ENCODE measurements at places on chromosomes 12 and 14.
A peak's percentile ranks its signal among the peaks of the same experiment; 100 is the strongest.

DNA sequence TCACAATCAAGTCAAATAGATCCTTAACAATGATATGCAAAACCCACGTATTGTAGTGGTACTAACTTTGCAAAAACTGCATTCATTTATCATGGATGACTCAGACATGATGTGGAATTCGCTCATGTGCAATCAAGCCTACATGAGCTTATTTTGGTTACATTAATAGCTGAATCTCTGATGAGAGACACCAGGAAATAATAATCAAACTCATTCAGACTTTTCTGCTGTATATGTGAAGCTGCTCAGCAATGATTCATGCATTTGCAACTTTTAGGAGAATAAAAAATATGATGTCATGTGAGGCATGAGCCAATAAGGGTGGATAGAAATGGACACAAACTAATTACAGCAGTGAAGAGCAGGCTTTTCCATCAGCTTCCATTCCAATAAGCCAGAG is 1075.8 kb upstream of the TMEM132C start:
- DNase-seq: no peak

GRCh38 chr12:101172316-101172715 is 37.7 kb downstream of the SLC5A8 start:
- DNase-seq: peak; percentile 1

GRCh38 chr14:73467800-73468199 is 9.5 kb upstream of the NUMB start:
- peak; percentile 25 for DNase-seq

- DNase-seq: no peak
Observed at GRCh38 chr12:71972441-71973074, 33.9 kb downstream of the TPH2 start.

DNA sequence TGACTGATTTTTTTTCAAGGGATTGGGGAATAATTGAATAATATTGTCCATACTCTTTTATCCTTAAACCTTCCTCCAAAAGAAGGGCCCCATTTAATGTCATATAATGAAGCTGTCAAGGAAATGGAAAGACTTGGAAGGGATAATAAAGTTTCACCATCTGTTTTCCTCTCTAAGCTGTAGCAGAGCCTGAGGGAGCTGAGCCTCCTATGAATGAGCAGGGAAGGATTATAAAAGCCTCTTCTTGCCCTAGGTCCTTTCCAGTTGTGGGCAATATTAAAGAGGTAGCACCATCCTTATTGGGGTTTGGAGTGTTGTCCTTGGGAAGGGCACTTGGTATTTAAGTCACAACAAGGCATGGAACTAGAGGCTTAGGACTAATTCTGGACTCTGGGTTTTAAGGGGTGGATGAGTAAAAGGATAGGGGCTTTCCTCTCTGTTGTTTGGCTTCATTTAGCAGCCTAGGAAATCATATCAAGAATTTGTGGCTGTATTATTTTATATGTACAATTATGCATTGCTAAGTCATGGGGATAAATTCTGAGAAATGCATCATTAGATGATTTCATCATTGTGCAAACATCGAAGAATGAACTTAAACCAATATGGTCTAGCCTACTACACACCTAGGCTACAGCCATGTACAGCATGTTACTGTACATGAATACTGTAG is 408.5 kb upstream of the DCN start:
- no peak for DNase-seq

DNA sequence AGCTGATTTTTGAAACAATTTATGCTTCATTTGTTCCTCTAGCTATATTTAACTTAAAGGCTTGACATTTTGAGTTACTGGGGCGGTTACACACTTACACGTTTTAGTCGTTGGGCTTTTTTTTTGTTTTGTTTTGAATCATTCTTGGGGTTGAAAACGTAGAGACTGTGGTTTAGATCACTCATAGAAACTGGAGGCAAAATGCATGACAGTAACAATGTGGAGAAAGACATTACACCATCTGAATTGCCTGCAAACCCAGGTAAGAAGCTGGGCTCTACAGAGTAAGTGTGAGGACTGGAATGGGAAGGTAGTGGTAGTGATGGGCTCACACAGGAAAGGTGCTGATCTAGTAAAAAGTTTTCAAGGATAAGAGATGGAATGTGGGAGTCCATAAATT is at the start of gene CLEC2D:
Gene CLEC2D, plus strand, starts transcription at position 180 of the 400 bp plus-strand sequence. Its CDS starts 22 bp downstream, at position 202.
- peak; percentile 90 for DNase-seq

GRCh38 chr14:55977392-55978150 is 140.6 kb upstream of the PELI2 start:
- DNase-seq: no peak

GRCh38 chr14:74217672-74218448 is 21.4 kb upstream of the VSX2 start:
- DNase-seq: peak; percentile 64

DNA sequence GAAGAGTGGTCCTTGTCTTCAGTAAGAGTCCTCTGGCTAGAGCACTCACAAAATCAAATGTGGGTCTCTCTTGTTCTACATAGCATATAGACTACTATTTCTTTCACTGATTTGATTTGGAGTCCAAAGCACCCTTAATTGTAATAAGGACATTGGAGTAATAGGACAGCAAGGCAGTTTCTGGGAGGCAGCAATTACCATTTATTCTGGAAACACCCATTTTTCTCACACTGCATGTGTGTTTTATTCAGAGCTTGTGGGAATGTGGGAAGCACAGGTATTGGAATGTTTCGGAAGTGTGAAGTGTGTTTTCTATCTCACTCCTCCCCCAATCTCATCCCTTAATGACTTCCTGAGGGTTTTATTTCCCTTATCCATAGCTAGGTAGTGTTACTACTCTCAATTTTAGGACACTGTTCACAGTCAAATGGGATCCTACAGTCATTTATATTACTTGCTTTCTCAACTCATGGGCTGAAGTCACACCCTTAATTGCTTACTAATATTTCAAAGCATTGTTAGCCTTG is 20.2 kb downstream of the PCBP2 start:
- no peak for DNase-seq

GRCh38 chr14:54889919-54890318 is 12.7 kb downstream of the GCH1 start:
- DNase-seq: no peak

DNA sequence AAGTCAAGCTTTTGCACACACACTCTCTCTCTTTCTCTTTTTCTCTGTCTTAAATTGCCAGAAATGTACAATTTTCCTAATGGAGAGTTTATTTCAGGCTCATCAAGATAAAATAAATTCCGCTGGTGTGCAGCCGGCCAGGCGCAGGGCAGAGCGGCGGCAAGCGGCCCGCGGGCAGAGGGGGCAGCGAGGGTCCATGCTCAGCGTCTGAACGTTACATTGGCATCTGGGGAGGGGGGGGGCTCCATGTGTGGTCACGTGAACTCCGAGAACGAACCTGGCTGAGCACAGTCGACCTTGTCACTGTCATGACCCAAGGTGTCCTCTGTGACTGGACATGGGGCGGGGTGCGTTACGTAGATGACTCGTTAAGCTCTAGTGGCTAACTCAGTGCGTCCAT is 23.8 kb upstream of the FZD10 start:
- DNase-seq: no peak

- DNase-seq: no peak
Observed at GRCh38 chr12:5371631-5372030, 60.3 kb upstream of the NTF3 start.

DNA sequence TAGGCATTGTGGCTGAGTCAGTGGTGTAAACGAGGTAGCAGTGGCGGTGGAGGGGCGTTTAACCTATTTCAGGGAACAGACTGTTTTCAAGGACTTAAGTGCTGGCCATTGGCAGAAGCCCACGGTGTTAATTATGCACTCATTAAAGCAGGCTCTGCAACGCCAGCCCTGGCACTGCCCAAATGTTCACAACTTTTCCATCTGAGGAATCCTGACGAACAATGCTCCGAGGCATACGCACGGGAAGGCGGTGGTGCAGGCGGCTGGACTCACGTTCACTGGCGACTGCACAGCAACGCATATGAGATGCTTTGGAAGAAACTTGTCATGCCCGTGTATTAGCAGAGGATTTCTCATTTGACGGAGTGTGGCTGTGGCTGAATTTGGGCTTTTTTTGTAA is 70.6 kb upstream of the SLC24A4 start:
- no peak for DNase-seq

- DNase-seq: no peak
Observed at GRCh38 chr12:8446642-8447547, 8.9 kb upstream of the CLEC6A start.

GRCh38 chr12:100995771-100996170 is 201.2 kb downstream of the ANO4 start:
- no peak for DNase-seq

- DNase-seq: peak; percentile 45
Observed at GRCh38 chr12:104519190-104520019, 62.7 kb downstream of the CHST11 start.

GRCh38 chr12:131250028-131250950 is 296.6 kb downstream of the ADGRD1 start:
- DNase-seq: no peak

- peak; percentile 26 for DNase-seq
Observed at GRCh38 chr12:442235-442884, 17.4 kb upstream of the B4GALNT3 start.

DNA sequence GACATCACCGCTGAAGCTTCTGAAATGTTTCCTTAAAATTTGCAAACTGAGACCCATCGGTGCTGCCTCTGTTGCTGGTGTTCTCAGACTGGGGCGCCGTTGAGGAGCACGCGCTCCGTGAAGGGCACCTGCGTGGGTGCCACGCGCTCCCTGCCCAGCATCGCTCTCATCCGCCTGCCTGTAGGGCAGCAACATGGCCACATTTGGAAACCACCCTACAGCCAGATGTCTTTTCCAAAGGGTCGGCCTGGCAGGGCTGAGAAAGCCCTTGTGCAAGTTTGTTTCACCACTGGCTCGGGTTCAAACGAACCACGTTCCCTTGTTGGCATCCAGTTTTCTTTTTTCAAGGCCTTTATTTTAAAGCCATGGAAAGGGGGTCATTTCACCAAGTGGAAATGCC is 13.9 kb downstream of the ADGRD1 start:
- no peak for DNase-seq
